ENCODE measurements at places on chromosomes 12 and 14.

GRCh38 chr12:92619730-92620684 lies 82.8 kb upstream of the PLEKHG7 start:
- peak; percentile 71 for DNase-seq

GRCh38 chr12:112937741-112938719 lies at the start of gene OAS3:
Gene OAS3 (plus strand): TSS chr12:112938474. CDS start chr12:112938531, 57 bp downstream.
- peak; percentile 8 for DNase-seq

GRCh38 chr14:73283608-73284379 lies 46.5 kb downstream of the PAPLN start:
- DNase-seq, result no peak

GRCh38 chr14:22545842-22546721 lies 42.9 kb downstream of the DAD1 start:
- peak; percentile 38 for DNase-seq

GRCh38 chr12:76738824-76739579 lies 24.9 kb upstream of the ZDHHC17 start:
- no peak for DNase-seq
